ENCODE measurements at places on chromosomes 4 and X. TPM values are rescaled to one million over a fixed set of nuclear protein-coding genes. Genes with fewer than 3 reads are reported as not detected.

- DNase-seq: no peak
Measured at GRCh38 chr4:64807821-64808220, 398.6 kb upstream of the TECRL start.

- DNase-seq: no peak
Measured at GRCh38 chr4:4735870-4736269, 123.6 kb upstream of the MSX1 start.

GRCh38 chr4:11741190-11741652, 312.5 kb upstream of the HS3ST1 start:
- DNase-seq: no peak

GRCh38 chrX:13487731-13488505, 81.5 kb upstream of the EGFL6 start:
- no peak for DNase-seq

DNA sequence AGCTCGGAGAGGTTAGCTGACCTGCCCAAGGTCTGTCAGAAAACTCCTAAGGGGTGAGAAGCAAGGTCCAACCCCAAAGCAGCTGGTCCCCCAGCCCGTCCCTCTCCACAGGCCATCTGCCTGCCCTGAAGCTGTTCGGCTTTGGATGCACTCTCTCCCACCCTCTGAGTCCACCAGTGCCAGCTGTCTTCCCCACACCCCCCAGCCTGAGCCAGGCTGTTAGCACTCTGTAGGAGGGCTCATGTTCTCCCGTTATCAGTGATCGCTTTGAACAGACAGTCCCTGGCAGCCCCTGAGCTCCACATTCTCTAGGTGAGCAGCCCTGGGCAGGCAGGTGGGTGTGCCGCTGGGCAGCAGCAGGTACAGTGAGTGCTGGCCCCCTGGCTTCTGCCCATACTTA, 16.0 kb downstream of the ZNF185 start:
- no peak for DNase-seq

The ADGRG2 gene
- total RNA-seq: 0.78 TPM

GRCh38 chr4:163558539-163559044, 64.1 kb downstream of the TMA16 start:
- DNase-seq: no peak

DNA sequence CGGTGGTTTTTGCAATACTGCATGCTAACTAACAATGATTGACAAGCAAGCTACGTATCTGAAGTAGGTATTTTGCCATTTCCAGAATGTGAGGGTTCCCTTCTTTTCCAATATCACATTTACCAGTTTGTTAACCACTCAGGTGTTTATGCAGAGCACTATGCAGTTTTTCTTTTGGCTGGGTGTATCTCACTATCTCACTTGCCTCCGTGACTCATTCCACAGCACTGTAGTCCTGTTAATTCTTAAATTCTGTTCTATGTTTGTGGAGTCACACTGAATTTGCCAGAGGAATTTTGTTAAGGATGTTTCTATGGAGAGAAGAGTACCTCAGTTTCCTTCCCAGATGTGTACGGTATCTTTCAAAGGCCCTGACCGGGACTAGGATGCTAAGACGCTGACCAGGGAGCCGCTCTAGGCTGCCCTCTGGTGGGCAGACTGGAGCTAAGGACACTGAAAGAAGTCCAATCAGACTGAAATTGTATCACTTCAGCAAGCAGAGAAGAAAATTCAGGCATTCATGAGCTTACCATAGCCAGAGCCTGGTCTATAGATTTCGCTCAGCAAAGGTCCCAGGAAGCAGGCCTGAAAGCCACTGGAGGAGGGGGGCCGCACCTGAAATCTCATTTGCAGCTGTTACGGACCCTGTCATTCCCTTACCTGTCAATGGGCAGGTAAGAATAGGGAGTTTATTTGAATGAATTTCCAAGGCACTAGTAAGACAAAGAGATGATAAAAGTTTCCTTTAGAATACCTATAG, 388.4 kb upstream of the SPOCK3 start:
- DNase-seq: peak; percentile 50

DNA sequence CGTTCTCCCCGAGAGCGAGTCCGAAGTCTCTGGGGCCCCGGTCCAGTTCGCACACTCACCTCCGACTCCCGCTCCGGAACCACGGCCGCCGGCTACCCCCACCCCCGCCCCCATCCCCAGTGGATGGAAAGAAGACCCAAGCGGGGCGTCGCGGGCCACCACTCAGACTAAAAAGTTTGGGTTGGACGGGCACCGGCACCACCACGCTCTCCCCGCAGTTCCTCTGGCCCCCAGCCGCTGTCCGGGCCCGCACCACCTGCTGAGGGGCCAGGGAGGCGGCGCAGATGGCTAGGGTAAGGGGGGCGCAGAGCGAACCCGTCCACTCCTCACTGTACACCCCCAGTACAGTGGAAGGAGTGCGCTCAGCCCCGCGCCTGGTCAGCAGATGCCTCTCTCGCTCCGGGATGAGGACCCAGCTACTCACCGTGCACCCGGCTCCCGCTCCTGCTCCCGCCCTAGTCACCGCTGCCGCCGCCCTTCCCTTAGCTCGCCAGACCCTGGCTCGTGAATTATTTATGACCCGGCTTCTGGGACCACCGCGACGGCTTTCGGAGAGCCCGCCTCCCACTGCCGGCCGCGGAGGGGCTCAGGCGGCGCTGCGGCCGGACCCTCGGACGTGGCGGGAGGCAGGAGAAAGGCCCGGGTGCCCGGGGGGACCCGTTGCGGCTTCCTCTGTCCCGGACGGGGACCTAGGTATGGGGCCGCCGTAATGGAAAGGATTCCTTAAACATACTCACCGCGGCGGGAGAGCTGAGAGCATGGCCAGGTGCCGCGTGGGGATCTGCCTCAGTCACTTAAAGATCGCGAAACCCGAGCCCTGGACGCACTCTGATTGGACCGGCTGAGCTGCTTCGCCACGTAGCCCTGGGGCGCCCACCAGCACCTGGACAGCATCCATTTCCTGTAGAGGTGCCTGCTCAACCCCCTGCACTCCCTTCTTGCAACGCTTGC, at the start of gene PROM1:
TSS of gene PROM1 (minus strand) at position 783 of the 951 bp plus-strand sequence. CDS start 8,117 bp downstream, outside the sequence.
- no peak for DNase-seq

DNA sequence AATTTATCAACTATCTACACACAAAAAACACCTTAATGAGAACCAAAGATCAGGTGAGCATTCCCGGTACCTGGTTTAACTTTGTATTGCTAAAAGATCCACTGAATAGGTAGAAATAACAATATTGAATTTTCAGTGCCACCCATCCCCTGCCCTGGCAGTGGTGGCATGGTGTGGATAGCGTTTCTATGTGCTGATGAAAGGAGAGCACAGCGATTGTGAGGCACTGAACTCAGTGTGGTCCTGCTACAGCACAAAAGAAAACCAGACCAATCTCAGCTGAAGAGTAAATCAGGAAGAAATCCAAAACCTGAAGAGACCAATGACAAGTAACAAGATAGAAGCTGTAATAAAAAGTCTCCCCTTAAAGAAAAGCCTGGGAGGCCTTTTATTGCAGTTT, 984.6 kb upstream of the AGA start:
- no peak for DNase-seq

DNA sequence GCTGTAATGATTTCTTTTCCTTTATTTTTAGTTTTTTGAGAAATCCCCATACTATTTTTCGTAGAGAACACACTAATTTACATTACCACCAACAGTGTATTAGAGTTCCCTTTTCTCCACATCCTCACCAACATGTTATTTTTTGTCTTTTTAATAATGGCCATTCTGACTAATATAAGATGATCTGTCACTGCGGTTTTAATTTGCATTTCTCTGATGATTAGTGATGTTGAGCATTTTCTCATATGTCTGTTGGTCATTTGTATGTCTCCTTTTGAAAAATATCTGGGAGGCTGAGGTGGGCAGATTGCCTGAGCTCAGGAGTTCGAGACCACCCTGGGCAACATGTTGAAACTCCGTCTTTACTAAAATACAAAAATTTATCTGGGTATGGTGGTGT, 30.2 kb downstream of the SPINK2 start:
- DNase-seq: no peak

- no peak for DNase-seq
Measured at GRCh38 chrX:119762718-119763117, 4.3 kb downstream of the SOWAHD start.

DNA sequence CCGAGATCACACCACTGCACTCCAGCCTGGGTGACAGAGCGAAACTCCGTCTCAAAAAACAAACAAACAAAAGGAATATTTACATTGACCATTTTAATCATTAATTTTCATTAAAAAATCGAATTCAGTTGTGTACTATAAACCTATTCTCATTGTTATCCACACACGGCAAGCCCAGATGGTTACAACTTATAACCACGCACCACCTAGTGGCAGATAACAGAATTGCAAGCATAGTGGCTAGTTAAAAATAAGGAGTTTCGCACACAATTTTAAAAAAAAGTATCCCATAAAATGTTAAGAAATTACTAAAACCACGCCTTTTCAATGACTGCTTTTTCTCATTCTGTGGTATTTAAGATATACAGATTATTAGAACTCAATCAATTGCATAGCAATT, 25.4 kb downstream of the MBNL3 start:
- DNase-seq: no peak

The PAGE1 gene
- not detected for total RNA-seq

The NR0B1 gene
- not detected for total RNA-seq

DNA sequence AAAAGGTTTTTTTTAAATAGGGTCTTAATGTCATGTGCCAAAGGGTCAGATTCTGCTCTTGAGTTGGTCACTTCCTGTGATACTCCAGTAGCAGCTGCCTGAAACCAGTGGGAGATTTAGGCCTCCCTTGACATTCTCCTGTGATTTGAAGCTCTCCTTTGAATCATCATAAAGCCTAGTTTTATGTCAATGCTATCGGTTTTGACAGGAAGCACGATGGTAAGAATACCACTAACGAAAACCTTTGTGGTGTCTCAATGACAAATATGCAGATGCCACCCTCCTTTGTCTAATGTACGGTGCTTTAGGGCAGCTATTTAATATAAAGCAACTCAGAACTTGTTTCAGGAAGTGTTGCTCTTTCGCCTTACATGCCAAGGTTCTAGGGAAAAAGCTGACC, 44.2 kb downstream of the CCNI start:
- DNase-seq: no peak

- DNase-seq: no peak
Measured at GRCh38 chrX:6757631-6758030, 222.7 kb upstream of the VCX3A start.

DNA sequence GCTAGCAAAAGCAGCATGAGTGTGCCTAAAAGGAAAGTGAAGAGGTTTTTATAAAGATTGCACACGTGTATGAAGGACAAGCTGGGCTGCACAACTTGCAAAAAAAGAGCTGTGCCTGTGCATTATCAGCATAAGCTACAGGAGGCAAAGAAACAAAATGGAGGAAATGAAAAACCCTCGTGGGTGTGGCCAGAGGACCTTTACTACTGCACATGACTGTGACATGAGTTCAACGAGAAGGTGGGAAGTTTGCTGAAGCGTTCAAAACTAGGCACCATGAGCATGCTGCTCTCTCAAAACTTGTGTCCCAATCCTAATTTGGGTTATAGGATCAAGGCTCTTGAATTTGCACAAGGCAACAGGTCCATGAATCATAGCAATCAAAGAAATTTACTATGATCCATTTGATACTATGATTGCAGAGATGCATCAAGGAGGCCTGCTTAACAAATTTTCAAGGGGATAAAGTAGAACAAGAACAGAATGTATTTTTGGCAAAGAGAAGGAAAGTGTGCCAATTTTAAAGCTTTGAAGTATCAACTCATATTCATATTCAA, 38.1 kb upstream of the CXorf38 start:
- no peak for DNase-seq
